Thoracic aorta (tissue), 2 donors: ENCODE measurements at places on chromosomes 6 and 20.

GRCh38 chr20:37392441-37393195, 46.7 kb downstream of the SRC start:
- DNase-seq: no peak

GRCh38 chr6:131765804-131766135, 42.0 kb upstream of the ENPP1 start:
- no peak for DNase-seq

GRCh38 chr6:148513145-148514071, 170.8 kb downstream of the SASH1 start:
- no peak for DNase-seq

GRCh38 chr6:164345806-164346496, 931.4 kb downstream of the QKI start:
- no peak for DNase-seq

DNA sequence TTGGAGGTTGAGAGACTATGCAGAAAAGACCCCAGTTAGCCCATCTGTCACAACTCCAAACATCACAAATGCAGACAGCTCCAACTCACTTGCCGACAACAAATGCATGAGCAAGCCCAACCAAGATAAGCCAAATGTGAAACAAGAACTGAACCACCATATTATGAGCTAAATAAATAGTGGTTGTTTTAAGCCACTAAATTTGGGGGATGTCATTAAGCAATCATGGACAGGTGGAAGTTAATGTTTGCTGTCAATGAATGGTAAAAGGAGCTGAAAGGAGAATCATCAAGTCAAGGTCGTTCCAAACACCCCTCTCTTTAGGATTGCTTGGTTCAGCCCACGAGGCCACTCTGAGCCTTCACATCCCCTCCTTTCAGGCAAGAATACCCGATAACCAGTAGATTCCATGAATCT, 71.2 kb upstream of the PLCB4 start:
- DNase-seq: no peak

- peak; percentile 5 for DNase-seq
Observed at GRCh38 chr6:14211562-14211942, 94.0 kb downstream of the CD83 start.

- DNase-seq: no peak
Observed at GRCh38 chr6:137297887-137298286, 78.7 kb upstream of the IFNGR1 start.

GRCh38 chr20:54262671-54263070, 54.8 kb downstream of the PFDN4 start:
- no peak for DNase-seq

DNA sequence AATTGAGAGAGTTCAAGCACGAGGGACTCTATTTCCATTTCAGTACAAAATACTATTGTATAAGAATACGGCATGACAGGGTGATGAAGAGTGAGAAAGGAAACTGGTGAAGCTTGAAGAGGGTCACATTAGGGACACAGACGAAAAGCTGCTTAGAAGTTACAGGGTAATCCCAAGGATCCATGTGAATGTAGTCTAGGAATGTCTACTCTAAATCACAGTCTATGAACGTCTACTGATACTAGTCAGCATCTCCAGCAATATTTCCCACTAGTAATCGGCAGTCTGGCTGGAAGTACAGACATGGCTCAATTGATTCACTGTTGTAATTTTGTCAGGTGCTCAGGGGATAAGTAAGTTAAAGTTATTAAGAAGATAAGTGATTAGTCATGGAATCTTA, 156.4 kb downstream of the ASCC3 start:
- DNase-seq: no peak

- DNase-seq: no peak
Observed at GRCh38 chr6:52696418-52696817, 25.5 kb downstream of the TMEM14A start.

GRCh38 chr20:33061658-33062028, 7.9 kb downstream of the BPIFB3 start:
- no peak for DNase-seq

DNA sequence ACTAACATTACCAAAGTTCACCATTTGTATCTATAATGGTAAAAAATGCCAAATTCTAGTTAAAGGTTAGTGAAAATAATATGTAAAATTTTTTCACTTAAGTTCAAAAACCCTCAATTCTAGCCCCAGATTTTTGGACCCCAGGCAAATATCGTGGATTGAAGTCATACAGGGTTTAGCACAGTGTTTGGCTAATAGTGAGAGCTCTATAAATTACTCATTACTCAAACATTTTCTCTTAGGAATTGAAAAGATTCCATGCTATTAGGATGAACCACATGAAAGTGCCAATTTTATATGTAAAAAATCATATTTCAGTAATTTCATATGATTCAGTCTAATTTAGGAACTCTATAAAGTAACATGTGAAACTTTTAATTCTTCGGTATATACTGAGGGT, 170.3 kb upstream of the PREP start:
- DNase-seq: no peak

DNA sequence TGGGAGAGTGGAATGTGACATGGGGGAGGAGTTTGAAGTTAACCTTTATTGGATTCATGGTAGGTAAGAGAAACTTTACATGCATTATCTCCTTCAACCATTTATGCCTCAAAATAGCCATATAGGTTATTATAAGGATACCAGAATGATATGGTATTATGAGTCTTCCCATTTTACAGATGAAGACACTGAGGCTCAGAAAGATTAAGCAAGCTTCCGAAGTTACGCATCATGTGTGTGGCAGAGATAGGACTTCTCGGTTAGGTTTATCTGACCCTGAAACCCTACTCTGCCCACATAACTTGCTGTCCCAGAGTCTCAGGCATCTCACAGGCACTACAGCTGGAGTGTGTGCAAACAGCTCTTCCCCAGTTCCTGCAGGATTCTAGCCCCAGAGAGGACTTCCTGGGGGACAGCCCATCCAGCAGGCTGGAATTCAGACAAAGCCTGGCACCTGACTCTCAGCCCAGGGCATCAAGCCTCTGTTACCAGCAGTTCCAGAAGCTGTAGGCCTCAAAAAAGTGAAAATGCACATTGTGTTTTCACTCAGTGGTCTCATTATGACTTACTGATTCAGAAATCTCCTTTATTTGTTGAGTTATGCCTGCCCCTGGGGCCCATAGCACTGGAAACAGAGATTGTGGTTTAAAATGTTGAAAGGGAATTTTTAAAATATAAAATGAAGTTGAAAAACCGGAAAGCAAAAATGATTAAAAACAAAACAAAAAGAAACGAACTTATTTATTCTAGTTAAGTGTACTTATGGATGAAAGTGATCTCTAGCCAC, 512.8 kb upstream of the CHD6 start:
- DNase-seq: no peak

DNA sequence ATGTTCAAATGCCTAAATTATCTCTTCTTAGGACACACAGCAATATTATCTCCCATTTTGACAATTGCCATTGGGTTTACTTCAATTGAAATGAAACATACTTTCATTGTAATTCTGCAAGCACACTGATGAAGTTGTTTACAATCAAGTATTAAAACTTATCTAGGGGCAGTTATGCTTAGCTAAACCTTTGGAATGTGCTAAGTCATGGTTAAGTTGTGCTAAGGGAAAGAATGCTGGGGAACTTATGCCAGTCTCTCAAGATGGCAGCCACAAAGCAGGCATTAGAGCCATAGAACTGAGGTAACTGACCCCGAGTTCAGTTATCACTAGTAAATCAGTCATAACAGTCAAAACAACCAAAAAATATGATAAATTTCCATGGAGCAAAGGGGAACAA, 59.1 kb upstream of the NT5E start:
- no peak for DNase-seq

- DNase-seq: peak; percentile 34
Observed at GRCh38 chr20:17836303-17836861, 132.2 kb downstream of the SNX5 start.

DNA sequence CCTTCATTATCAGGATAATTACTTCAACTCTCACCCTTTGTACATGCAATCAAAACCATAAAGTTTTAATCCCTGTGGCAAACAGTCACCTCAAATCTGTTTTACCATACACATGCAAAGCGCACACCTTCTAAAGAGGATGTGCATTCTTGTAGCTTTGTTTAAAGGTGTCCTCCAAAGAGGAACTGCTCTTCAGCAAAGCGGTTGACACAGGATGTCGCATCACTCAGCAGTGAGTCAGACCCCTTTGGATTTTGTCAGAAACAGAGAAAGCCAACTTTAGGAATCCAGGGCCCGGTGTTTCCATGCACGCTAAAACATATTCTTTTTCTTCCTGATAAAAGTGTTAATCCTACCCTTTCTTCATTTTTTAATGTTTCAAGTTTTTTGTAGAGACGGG, 268.3 kb upstream of the ARID1B start:
- no peak for DNase-seq

- DNase-seq: no peak
Observed at GRCh38 chr6:68094070-68094469, 541.0 kb upstream of the ADGRB3 start.

GRCh38 chr6:63444768-63445167, 125.0 kb upstream of the LGSN start:
- DNase-seq: no peak

DNA sequence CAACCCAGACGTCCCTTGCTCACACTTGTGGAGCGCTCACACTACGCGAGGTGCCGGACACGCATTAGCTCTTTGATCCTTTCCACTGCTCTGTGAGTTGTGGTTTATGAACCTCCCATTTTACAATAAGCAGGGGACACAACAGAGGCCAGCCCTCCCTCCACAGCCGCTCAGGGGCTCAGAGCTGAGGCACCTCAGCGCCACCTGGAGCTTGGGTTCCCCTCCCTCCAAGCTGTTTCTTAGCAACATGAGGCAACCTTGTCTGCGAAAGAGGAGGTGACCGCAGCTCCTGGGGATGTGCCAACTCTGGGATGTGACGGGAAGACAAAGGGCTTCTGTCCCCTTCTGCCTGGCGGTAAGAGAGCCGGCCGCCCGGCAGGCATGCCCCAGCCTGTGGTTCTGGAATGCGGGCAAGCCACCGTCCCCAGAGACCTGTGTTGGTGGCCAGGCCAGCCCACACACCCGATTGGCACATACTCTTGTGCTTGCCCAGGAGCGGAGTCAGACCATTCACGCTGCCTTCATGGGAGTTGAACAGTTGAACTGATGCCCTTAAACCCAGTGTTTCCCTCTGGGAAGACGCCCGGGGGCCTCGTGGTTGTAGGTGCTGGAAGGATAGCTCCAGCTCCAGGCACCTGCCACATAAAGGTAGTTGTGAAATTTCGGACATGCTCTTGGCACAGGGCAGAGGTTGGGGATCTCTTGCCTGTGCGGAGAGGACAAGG, 44.5 kb downstream of the RBM38 start:
- no peak for DNase-seq
